ENCODE measurements at places on chromosomes 16 and 17.

GRCh38 chr16:51573191-51573590 lies 422.1 kb upstream of the SALL1 start:
- no peak for DNase-seq

GRCh38 chr16:17633181-17633951 lies 162.6 kb upstream of the XYLT1 start:
- no peak for DNase-seq

GRCh38 chr16:85857406-85857805 lies 41.6 kb upstream of the IRF8 start:
- no peak for DNase-seq

DNA sequence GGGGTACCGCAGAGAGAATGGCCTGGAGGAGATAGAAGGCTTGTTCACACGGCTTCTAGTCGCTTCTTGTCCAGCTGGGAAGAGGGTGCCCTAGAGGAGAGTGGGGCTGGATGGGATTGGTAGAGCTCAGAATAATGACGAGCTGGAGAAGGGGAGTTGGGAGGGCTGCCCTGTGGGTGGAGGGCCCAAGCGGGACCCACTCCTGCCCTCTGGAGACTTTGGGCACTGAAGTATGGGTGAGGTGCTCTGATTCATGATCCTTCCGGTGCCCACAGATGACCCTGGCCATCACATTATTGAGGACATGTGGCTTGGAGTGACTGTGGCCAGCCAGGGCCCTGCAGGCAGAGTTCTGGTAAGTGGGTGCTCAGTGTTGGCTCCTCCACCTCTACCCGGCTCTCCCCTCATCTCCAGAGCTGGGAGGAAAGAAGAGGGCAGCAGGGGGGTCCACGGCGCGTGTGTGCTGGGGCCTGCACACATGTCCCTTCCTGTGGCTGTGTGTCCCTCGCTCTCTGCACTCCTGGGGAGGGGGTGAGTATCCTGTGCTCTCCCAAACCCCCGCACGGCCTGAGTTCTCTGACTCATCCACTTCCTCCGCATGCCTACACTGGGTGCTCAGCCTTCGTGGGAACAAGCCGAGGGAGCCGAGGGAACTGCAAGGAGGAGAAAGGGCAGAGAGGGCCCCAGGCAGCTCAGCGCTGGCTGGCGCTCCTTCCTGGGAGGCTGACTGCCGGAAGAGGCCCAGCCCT lies 8.5 kb downstream of the ITGA3 start:
- no peak for DNase-seq

DNA sequence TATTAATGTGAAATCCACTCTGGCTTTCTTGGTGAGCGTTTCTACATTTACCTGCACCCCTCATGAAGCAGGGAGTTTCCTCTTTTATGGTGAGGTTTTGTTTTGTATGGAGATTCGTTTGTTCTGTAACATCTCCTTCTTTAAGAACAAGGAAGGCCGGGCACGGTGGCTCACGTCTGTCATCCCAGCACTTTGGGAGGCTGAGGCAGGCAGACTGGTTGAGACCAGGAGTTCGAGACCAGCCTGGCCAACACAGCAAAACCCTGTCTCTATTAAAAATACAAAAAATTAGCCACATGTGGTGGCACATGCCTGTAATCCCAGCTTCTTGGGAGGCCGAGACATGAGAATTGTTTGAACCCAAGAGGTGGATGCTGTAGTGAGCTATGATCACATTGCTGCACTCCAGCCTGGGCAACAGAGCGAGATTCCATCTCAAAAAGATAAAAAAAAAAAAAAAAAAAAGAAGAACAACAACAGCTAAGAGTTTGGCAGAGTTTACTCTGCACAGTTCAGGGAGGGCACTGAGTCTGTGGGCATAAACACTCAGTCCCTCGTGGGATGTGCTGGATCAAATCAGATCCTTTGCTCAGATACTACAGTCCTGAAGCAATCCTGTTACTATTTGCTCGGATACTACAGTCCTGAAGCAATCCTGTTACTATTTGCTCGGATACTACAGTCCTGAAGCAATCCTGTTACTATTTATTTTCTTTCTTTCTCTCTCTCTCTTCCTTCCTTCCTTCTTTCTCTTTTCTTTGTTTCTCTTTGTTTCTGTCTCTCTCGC lies 28.9 kb downstream of the ADCY9 start:
- DNase-seq, result no peak

GRCh38 chr16:28617874-28618273 lies 8.0 kb upstream of the SULT1A1 start:
- DNase-seq, result peak; percentile 18

DNA sequence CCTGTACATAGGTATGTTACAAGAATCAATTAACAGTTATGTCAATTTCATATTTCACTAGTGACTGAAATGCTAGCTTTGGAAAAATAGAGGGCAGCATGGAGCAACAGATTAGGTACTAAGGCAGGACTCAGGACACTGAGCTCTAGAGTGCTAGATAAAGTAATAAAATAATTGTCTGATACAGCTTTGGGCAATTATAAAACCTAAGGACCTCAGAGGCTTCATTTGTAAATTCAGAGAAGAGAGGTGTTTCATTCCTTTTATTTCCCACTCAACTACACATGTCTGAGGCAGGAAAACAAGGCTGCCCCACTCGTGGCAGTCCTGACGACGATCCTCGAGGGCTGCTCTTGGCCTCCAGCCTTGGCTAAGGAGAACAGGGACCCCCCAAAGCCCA lies 81.5 kb downstream of the CA4 start:
- no peak for DNase-seq

DNA sequence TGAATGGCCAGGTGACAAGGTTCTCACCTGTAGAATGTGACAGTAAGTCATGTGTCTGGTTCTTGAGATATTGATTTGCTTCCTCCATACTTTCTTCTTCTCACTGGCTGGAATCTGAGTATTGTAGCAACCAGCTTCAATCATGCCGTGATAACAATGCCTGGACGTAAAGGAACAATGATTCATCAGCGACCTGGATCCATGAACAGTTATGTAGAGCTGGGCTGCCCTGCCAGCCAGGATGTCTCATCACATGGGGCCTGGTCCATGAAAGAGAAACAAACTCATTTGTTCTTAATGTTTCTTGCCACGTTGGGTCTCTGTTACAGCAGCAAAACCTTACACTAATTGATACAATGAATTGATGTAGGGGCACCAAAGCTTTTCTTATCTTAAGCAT lies 627.2 kb downstream of the TOX3 start:
- no peak for DNase-seq
